GM13977 (cell line): ENCODE measurements at places on chromosomes 7 and 10.

GRCh38 chr10:14355750-14356149 lies 25.0 kb upstream of the FRMD4A start:
- DNase-seq, result no peak

- DNase-seq, result no peak
These were observed 52.9 kb downstream of the DNAJC12 start for GRCh38 chr10:67785098-67785497.

DNA sequence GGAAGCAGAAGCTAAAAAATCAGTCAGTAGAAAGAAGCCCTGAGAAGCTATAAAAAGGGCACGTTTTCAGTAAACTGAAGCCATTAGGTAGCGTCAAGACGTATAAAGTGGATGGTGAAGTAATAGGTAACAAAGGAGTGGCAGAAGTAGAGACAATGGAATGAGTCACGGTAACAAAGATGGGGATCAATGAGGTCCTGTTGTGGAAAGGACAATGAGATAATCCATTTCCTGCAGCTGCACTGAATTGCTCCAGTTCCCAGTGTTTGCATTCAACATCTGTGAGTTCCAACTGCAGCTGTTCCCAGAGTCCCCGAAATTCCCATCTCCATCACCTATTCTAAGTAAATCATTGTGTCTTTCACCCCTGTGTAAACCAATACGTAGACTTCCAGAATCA lies 4.8 kb upstream of the HYCC1 start:
- DNase-seq, result no peak

DNA sequence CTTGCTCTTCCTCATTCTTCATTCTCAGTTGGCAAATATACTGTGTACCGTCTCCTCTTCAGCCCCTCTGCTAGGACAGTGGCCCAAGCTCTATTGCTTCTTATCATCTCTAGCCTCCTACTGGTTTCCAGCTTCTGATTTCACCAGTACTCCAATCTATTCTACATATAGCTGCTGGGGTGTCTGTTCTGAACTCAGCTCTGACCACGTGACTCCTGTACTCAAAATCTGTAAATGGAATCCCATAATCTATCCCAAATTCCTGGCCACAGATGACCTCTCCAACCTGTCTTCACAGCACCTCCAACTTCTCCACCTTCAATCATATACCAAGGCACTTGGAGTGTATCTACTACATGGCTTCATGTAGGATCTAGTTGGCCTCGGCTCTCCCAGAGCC lies 152.9 kb downstream of the NRCAM start:
- no peak for DNase-seq

GRCh38 chr7:109259151-109259550 lies 689.5 kb downstream of the DNAJB9 start:
- DNase-seq, result no peak

DNA sequence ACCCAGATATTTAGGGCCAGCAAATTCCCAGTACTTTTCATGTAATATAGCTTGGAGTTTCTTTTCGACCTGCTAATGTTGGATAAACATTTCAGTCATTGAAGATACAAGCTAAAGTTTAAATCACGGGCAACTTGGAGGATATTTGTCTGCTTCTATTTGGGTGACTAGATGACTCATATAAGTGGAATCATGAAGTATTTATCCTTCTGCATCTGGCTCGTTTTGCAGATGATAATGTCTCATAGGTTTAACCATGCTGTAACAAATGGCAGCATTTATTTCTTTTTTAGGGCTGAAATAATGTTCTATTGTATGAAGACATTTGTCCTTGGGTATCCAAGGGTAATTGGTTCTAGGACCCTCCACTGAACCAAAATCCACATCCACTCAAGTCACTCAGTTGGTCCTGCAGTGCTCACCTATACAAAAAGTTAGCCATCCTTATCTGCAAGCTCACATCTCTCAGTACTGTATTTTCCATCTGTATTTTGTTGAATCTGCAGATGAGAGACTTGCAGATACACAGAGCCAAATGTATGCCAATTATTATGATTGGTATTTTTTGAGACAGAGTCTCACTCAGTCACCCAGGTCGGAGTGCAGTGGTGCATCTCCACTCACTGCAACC lies 187.2 kb upstream of the CSTF2T start:
- no peak for DNase-seq

DNA sequence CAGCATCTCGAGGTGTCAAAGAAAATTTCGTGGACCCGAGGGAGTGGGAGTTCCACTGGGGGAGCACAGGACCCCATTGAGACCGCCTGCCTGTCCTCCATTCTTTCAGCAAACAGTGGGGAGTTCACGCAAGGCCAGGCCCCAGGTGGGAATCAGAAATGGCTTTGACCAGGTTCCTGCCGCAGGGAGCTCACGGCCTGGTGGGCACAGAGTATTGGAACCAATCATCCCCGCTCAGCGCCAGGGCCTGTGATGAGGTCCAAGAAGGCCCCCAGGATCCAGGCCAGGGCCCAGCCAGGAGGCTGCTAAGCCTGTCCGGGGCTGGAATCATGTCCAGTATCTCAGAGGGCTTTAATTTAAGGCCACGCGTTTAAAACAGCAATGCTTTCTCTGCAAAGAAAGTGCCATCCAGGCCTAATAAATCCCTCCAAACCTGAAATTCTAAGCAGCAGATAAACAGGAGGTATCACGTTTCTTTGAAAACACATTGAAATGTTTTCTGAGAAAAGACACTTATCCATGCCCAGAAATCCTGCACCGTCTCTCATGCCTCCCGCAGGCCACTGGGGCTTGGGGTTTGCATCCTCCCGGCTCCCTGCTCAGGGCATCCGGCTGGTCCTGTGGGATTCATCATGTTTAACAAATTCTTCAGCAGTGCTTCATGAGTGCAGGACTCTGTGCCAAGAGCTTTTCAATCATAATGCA lies 125.7 kb downstream of the OAT start:
- no peak for DNase-seq

GRCh38 chr10:84076047-84076388 lies 63.3 kb upstream of the GHITM start:
- DNase-seq, result no peak

- DNase-seq, result no peak
These were observed 164.4 kb downstream of the GLRX3 start for GRCh38 chr10:130300608-130301020.

DNA sequence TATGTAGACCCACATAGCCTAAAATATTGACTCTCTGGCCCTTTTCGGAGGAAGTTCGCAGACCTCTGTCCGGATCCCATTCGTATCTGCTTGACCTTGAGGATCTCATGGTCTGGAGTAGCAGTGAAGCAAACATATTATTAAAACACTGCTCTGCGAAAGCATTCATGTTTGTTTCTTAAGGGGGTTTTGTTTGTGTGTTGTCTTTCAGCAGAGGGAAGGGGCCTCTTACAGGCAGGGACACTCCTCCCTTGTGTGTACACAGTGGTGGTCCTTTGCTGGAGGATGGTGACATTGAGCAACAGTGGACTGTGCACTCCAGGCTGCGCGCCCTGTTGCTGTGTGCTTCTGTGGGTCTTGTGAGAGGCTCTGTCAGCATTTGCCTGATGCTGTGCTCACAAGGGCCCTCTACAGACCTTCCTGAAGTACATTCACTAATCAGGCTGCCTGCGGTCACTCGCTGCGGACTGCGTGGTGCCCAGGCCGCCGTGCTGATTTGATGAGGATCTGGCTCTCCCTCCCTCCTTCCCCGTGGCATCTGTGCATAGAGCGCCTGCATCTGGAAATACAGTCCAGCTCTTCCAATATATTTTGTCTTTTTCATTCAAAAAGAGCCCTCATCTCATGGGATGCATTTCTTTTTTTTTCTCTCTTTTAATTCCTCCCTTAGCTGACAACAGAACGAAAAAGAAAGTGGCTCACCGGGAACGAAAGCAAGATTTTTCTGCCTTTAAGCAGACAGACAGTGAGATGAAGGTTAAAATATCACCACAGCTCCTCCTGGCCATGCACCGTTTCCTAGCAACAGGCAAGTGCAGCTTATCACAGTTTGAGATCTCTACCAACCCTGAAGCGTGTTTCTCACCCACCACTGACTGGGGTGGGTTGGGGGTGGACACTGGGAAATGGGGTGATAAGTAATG lies 135.8 kb downstream of the CNNM2 start:
- DNase-seq, result peak; percentile 70

- DNase-seq, result peak; percentile 60
These were observed 515 bp downstream of the GSDME start for GRCh38 chr7:24756545-24757352.

DNA sequence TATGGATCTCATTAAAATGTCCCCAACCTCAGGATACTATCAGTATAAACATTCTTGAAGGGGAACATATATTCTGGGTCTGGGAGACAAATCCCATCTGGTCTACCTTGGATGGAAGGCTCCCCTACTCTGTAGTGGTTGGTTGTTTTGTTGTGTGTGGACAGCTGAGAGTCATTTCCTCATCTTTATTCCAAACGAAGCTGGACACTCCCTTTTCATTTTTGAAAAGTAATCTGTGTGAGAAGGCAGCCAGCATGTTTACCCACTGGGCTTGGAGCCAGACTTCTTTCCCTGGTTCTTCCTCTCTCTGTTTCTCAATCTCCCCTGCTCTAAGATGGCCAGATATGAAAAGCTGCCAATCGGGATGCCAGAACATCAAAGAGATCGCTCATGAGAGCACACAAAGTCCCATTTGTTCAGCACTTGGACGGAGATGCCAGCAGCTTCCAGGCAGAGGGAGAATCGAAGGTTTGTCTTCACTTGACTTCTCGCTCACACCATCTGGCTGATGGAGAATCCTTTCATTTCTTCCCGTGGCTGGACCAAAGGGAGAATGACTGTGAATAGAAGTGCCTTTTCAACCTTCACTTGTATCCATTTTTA lies 108.1 kb upstream of the AGR3 start:
- DNase-seq, result no peak

DNA sequence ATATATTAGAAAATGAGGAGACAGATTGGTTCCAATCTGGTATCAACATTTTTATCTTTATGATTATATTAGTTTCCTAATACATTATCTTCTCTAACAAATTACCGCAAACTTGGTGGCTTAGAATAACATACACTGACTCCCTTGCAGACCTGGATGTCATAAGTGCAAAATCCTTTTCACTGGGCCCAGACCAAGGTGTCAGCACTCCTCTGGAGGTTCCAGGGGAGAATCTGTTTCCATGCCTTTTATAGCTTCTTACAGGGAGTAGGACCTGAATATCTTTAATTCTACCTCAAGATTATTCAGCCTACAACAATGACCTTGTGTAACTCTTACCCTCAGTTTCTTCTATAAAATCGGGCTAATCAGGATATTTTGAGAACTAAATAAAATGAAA lies 329.9 kb upstream of the GRM3 start:
- DNase-seq, result no peak

GRCh38 chr10:51960494-51960895 lies 261.1 kb upstream of the CSTF2T start:
- peak; percentile 16 for DNase-seq

DNA sequence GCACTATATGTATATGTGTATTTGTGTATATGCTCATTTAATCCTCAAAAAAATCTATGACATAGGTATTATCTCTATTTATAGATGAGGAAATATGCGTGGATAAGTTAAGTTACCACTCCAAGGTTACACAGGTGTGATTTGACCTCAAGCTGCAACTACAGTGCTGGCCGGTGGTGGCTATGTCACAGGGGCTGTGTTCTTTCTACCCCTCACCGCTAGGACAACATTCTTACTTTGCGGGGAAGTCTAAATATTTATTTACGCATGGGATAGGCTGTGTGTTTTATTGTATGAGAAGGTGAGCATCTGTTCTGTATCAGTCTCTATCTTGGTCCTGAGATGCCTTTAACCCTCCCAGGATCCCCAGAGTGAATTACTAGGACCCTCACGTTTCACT lies 60.0 kb downstream of the CREB5 start:
- DNase-seq, result no peak

GRCh38 chr10:89566095-89566950 lies 30.9 kb upstream of the SLC16A12 start:
- DNase-seq, result no peak

DNA sequence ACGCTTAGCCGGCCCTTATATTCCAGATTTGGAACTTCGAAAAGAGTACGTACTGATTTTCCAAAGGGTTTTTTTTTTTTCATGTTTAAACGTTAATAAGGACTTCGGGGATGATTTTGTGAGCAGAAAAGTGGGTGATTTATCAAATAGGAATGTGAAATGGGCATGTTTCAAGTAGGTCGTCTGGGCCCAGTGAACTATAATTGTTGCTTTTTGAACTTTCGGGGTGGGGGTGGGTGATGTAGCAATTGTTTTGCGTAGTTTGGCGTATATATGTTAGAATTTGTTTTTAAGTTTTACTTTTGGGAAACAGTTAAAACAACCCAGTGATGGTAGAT lies 299 bp upstream of the PBLD start:
- no peak for DNase-seq

DNA sequence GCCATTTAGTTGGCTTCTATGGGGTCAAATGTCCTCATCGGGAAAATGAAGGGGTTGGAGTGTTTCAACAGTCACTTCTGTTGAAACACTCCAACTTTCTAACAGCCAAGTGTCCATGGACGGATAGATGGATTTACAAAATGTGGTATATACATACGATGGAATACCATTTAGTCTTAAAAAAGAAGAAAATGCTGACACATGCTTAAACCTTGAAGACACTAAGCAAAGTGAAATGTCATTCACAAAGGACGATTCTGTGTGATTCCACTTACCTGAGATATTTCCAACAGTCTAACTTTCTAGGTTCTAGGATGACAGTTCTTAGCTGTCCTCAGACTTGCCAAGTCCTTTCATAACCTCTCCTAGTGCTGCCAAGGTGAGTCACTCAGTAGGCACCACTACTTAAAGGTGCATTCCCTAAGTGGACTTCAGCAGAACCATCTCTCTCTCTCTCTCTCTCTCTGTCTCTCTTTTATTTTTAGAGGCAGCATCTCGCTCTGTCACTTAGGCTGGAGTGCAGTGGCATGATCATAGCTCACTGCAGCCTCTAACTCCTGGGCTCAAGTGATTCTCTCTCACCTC lies 69.0 kb downstream of the DENND2A start:
- no peak for DNase-seq

DNA sequence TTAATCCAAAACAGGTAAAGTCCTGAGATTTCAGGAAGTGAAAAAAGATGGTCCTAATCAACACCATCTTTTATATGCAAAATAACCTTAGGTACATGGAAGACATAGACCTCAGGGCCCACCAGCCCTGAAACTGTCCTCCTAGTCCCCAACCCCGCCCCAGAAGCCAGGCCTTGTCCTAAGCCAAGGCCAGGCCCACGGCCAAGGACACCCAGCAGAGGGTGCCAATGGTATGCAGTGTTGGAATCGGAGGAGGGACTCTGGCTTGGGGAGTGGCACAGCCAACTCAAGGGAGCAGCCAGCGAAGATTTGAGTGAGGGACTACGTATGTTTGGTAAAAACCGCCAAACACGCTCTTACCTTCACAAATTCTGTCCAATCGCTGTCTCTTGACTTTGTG lies 96.7 kb downstream of the ZRANB1 start:
- no peak for DNase-seq

DNA sequence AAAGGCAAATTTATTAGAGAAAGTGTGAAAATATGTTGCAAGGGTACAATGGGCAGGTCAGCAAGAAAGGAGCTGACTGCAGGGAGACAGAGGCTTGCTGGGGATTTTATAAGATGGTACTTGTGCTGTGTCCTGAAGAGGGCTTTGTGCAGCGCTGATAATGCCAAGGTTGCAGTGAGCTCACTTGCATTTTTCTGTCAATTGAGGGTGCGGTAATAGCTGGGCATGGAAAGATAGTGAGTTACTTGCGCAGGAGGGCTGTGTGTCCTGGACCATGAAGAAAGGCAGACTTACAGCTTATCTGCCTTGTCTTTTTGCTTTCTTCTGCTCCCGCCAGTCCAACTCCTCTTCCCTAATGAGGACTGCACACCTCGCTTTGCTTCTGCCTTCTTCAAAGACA lies 12.5 kb downstream of the CDC123 start:
- no peak for DNase-seq
